Activated CD4-positive, alpha-beta T cell treated with anti-CD3 and anti-CD28 coated beads, Interleukin-2, amount 10 ng/mL, durations not matched to agents 7 days and 5 days (primary cell): ENCODE measurements at places on chromosomes 5 and 9. TPM values are rescaled to one million over a fixed set of nuclear protein-coding genes. Genes with fewer than 3 reads are reported as not detected.

- H3K4me1 ChIP-seq: peaks cover 49% of the 10 kb centered on the region
- DNase-seq: no peak
- peaks cover 7% of the 10 kb centered on the region for H3K36me3 ChIP-seq
- H3K4me3 ChIP-seq: no peak overlapping the region
- H3K27me3 ChIP-seq: no peaks in the 10 kb centered on the region
Observed at GRCh38 chr9:126406075-126406667, 79.5 kb downstream of the MVB12B start.

- no peak overlapping the region for H3K27ac ChIP-seq
- H3K4me3 ChIP-seq: no peak overlapping the region
- H3K27me3 ChIP-seq: peaks cover 2% of the 10 kb centered on the region
- no peaks in the 10 kb centered on the region for H3K36me3 ChIP-seq
Observed at GRCh38 chr5:144040615-144041305, 129.7 kb downstream of the YIPF5 start.

GRCh38 chr5:83368835-83369234 lies 102.7 kb upstream of the VCAN start:
- no peak overlapping the region for H3K4me3 ChIP-seq
- no peak for DNase-seq
- no peaks in the 10 kb centered on the region for H3K27me3 ChIP-seq

DNA sequence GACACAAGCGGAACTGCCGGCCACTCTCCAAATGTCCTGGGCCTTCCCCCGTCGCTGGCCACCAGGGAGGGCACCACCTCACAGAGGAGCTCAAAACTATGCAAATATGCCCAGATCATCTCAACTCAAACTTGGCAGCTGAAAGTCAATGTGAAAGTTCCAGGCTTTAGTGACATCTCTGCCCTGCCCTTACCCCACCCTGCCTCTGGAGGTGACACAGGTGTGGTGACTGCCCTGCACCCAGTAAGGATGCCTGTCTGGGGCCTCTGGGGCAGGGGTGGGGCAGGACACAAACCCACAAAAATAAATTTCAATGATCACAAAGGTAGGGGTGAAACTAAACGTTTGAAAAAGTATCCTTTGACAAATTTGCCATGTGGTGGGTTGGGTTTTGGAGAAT lies 213.4 kb downstream of the HSPA4 start:
- H3K27ac ChIP-seq: no peak overlapping the region
- no peak for DNase-seq
- peaks cover 7% of the 10 kb centered on the region for H3K27me3 ChIP-seq
- H3K4me3 ChIP-seq: no peak overlapping the region

DNA sequence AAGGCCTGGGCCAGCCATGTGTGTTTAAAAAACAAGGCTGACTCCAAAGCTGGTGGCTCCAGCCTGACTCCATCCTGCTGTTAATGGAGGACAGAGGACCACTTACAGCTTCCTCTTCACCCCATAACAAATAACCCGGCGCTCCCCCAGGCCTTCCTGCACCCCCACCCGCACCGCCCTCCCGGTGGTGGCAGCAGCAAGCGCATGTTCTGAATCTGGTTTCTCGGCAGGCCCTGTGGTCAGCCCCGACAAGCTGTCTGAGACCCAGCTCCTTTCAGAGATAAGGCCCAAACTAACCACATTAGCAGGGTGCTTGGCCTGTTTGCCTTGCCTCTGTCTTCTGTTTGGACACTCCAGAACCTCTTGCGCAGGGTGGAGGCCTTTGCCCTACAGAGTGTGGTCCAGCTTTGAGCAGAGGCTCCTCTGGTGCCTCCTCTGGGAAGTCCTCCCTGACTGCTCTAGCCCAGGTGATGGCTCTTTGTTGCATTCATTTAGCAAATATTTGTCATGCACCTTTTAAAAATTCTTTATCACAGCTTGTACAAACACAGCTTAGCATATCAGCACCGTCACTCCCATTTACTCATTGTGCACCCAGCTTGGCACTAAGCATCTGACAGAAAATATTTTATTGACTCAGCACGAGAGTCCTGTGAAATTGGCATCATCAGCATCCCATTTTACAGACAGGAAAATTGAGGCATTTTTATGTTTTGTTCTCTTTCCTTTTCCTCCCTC lies 78.4 kb downstream of the NDFIP1 start:
- H3K27me3 ChIP-seq: no peaks in the 10 kb centered on the region
- H3K27ac ChIP-seq: no peak overlapping the region
- no peak overlapping the region for H3K4me3 ChIP-seq
- peaks cover 7% of the 10 kb centered on the region for H3K4me1 ChIP-seq

GRCh38 chr9:27880635-27881034 lies 307.4 kb upstream of the C9orf72 start:
- no peak for DNase-seq
- H3K4me1 ChIP-seq: no peaks in the 10 kb centered on the region
- H3K36me3 ChIP-seq: no peaks in the 10 kb centered on the region
- H3K27ac ChIP-seq: no peak overlapping the region

- H3K27me3 ChIP-seq: no peaks in the 10 kb centered on the region
- no peaks in the 10 kb centered on the region for H3K4me1 ChIP-seq
Observed at GRCh38 chr5:107936515-107936914, 265.8 kb upstream of the EFNA5 start.

DNA sequence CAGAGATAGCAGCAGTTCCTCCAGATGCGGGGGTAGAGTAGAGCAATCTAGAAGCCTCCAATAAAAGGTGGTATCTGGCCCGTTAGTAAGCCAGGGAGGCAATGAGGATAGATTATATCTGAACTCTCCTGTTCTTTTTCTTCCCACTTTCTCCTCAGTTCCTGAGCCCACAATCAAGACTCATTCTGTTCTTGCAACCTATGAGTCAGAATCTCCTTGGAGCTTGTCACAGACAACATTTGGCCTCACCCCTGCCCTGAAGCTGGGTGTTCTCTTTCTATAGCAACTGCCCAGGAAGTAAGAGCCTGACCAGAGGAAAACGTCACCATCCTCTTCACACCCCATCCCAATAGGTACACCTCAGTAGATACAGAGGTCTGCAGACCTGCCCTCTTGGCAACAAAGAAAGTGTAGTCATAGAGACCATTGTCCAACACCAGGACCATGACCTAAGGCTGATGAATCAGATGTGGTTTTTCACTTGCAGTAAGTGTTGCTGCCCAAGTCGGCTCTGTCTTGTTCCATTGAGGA lies 76.3 kb upstream of the PCA3 start:
- no peak overlapping the region for H3K27ac ChIP-seq
- H3K4me1 ChIP-seq: peaks cover 8% of the 10 kb centered on the region
- DNase-seq: no peak
- no peak overlapping the region for H3K4me3 ChIP-seq

Gene ADCY2
- not detected for total RNA-seq

Gene PPP2R2B
- total RNA-seq: 1.8 TPM

Gene CCNI2
- 6.2 TPM for total RNA-seq
